DMS79 treated with DMSO at 0.1 percent for 48 hours (cell line): ENCODE measurements at places on chromosomes 7 and 10.

DNA sequence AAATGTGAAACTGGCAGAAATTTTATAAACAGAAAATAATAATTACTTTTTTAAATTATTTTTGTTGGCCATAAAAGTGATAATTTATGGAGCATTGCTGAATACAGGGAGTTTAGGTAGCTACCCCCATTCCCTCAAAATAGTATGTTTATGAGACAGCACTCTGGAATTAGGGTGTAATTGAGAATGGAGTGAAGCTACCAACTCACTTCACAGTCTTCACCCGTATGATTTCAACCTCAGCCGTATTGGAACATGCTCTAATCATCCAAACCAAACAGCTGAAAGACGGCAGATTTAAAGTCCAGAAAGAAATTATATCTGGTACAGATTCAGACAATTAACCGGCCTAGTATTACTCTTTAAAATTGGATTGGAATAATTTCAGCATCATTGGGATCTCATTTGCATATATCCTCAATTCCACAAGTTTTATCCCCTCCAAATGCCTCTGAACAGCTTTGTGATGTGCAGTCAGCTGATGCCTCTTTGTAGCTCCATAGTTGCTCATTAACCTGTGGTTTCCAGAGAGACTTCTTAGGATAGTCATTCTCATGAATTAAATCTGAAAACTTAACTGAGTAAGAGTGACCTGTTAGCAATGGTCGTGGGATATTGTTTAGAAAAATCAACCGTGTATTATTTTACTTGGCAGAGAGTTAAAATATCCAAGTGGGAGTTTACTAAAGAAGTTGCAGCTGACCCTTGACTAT is 59.1 kb upstream of the GJD4 start:
- no peak for DNase-seq

GRCh38 chr10:111698711-111699110 is 484.9 kb downstream of the GPAM start:
- DNase-seq, result no peak

DNA sequence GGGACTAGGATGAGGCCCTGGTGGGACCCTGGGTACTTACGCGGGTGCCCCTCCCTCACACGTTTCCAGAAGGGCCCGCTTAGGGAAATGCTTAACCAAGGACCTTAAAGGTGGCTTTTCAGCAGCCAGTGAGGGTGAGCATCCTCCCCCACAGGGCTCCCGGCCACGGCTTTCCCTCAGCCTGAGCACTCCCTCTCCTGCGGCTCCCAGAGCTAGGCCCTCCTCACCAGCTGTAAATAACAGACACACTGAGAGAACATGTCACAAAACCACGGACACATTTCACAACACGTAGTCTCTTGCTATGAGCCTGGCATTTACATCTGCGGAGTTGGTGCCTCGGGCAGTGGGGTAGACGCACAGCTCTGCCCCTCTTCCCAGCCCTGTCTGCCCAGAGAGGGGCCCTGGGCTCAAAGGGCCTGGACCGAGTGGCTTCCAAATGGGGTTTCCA is 25.2 kb downstream of the GRID1 start:
- no peak for DNase-seq

- no peak for DNase-seq
Observed at GRCh38 chr10:117167346-117167788, 29.3 kb upstream of the VAX1 start.

- DNase-seq, result peak; percentile 10
Observed at GRCh38 chr10:126013489-126014281, 117.3 kb downstream of the FANK1 start.
